NCI-H2107 (cell line): ENCODE measurements at places on chromosomes 2 and 18.

DNA sequence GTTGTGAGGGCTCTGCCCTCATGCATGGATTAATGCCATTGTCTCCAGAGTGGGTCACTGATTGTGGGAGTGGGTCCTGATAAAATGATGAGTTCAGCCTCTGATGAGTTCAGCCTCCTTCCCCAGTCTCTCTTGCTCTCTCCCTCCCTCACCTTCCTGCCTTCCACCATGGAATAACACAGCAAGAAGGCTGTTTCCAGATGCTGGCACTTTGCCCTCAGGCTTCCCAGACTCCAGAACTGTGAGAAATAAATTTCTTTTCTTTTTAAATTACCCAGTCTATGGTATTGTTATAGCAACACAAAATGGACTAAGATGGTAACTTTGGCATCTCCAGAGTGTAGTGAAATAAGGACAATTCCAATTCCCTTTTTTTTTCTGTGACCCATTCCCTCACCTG lies 47.1 kb upstream of the MAP4K3 start:
- no peak for DNase-seq

DNA sequence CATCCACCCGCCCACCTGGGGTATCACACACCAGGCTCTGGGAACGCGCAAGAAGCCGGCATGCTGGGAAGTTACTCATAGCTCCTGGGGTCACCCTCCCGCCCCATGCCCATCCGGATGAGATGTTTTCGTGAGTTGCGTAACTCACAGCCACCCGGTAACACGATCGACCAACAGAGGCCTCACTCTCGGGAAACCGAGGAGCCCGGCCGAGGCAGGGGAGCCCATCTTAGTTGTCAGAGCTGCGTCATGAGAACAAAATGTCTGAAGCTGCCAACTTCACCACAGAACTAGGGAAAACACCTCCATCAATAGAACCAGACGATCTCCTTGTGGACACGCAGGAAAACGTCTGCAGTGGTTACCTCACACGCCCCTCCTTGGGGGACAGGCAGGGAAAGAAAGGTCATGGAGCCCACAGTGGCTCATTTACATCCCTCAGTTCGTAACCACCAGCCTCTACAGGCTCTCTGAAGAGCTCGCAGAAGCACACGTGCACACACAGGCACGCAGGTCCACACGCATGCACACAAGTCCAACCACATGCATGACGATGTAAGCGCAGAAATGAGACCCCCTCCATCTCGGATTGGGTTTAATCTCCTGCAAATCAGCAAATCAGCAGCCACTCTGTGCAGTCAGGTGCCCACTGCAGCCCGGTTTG lies 26.2 kb downstream of the ADI1 start:
- no peak for DNase-seq

DNA sequence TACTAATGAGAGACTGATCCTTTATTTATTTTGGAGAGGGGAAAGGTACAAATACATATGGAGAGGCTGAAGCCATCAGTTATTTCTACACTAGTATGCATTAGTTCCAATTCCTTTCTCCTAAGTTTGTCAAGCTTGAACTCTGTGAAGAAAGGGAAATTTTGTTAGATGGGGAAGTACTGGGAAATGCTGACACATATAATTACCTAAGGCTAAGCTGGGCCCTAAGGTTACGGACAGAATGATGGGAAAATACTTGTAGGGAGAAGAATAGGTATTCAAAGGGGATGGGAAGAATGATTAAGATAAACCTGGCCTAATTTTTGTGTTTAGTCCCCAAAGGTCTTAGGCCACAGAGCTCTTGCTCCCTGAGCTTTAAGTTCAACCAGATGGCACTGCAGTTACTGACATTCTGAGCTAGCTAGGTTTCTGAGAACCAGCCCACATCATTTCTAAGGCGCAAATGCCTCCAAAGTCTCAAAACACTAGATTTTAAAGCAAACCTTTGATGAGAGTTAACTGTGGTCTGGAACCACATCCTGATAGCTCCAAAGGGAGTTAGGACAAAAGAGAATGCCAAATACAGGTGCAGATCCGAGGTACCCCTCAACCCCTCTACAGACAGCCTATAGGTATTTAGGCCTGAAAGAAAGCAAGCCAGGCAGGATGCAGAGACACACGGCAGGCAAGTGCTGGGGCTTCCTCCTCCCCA lies 2.7 kb downstream of the TMEM163 start:
- no peak for DNase-seq

DNA sequence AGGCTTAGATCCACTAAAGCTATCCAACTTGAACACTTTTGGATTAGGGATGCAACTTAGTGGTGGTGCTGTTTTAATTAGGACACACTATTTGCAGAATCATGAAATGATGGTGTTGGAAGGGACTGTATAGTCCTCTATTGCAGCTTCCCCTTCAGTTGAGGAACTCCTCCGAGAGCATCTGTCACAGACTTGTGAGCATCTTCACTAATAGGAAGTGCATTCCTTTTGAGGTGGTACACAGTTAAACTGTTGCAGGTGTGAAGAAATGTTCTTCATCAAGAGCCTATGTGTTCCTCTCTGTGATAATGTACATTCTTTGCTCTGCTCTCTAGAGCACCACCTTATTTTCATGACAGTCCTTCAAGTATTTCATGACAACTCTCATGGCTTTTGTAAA lies 197.4 kb downstream of the CAMKMT start:
- no peak for DNase-seq

- no peak for DNase-seq
These were observed 55.6 kb upstream of the ACMSD start for GRCh38 chr2:134782792-134783191.

GRCh38 chr2:238638100-238638981 lies 209.5 kb upstream of the TWIST2 start:
- no peak for DNase-seq

GRCh38 chr2:147662221-147662620 lies 182.6 kb upstream of the ACVR2A start:
- no peak for DNase-seq

DNA sequence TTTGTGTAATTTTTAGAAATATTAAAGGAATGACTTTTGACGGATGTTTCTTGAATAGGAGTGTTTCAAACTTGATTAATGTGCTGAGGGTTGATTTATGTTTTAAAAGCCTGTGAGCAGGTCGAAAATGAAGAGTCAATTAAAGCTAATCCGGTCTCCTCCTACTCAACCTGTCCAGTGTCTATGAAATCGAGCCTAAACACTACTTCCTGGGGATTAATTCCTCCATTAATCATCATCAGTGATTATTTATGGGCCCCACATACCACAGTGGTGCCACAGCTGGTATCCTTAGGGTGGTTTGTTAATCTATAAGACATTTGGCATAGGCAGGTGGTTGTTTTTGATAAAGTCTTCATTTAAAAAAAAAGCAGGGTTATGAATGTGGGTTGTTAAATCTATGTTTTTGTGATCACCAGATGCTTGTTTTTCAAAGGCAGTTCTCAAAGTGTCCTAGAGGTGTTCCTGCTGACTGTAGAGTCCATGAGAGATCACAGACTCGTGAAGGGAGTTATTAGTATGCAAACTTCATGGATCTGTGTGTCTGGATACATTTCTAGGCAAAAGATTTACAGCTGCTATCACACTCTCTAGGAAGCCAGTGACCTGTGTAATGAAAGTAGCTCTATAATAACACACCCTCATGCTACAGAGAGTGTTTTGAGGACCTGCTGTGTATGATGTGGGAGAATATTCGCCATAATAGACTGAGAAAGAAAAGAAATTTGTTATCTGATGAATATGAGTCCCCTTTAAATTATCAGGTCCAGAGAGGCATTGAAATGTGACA lies 308.6 kb downstream of the AKAIN1 start:
- no peak for DNase-seq

GRCh38 chr2:47014564-47015051 lies 99.0 kb upstream of the MCFD2 start:
- no peak for DNase-seq

- no peak for DNase-seq
These were observed 538.2 kb downstream of the NYAP2 start for GRCh38 chr2:225937625-225938187.

DNA sequence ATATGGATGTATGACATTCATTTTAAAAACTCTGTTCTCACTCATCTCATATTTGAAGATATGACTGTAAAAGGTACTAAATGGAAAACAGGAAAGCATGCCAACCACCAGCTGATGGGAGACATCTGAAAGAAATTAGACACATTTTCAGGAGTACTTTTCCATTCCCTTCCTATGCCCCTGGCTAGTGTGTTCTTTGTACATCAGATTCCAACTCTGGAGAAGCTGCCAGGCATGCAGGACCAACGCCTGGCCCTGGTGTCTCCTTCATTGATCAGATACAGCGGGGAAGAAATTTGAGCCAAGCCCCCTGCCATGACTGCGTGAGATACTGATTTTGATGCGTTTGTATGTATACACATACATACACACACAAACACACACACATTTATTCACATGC lies 599.0 kb upstream of the SYT4 start:
- no peak for DNase-seq
